Mucosa of descending colon (tissue), 3 donors: ENCODE measurements at places on chromosomes 11 and 22. TPM values are rescaled to one million over a fixed set of nuclear protein-coding genes. Genes with fewer than 3 reads are reported as not detected.

C11orf91 gene
- 0.58 TPM for total RNA-seq

DNA sequence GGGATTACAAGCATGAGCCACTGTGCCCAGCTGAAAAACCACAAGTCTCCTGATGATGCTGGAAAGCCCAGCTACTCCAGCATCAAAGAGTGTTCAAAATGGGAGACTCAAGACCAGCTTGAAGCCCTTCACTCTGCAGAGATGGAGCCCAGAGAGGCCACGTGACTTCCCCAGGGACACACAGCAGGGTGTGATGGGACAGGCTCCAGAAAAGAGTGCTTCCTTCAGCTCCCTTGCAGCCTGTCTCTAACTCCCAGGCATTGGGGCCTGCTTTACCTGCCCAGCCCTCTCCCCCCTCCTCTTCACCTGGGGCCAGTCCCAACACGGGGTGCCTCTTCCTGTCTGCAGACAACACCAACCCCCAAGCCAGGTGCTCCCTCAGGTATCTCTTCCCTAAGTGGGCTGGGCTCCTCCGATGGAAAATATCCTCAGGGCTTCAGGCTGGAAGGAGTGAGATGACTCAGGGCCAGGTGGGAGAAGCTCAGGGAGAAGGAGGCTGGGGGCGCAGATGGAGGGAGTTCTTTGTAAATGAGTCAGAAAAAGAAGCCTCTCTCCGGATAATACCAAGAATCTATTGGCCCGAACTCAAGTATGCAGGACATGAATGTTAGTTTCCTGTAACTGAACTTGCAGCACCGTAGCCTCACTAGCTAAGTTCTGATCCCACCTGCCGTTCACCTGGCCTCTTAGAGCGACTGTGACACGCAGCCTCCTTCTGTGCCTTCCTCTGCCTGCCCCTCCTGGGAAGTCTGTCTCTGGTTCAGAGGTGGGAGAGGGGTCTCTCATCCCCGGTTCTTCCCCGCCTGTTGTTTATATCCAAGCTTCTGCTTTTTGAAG, 326.6 kb downstream of the MN1 start:
- DNase-seq = no peak

DNA sequence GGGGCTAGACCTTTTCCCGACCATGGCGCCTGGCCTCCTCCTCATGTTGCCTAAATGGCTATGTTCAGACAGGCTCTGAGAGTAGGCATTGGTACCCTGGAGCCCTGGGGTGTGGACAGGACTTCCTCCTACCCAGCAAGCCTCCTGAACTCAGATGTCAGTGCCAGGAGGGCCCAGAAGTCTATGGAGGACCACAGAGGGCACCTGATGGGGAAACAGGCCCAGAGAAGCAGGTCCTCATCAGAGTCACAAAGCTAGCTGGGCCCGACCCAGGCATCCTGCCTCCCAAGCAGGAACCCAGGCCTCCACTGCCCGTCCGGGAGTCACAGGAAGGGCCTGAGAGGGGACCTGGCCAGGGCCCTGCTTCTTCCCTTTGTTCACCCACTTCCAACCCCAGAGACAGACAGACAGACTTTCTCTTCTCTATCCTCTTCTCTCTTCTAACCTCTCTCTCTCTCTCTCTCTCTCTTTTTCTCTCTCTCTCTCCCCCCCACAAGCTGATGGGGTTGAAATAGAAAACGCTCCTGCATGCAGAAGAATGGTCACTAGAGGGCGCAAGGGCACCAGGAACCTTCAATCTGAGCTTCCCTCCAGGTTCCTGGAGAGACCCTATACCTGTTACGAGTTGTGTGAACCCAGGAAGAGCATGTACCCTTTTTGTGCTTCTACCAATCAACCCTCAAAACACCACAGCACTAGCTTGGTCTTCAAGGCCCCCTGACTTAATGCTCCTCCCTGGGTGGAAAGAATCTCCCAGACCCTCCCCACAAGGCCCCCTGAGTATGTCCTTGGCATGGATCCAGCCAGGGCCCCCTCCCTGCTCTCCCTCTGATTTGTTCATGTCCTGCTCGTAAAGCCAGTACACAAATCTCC, 27.1 kb downstream of the ARAP1 start:
- peak; percentile 67 for DNase-seq

- no peak for DNase-seq
These were observed 46.2 kb upstream of the TSKU start for GRCh38 chr11:76736773-76737495.
